Mesothelial cell of epicardium (in vitro differentiated cells): ENCODE measurements at places on chromosomes 3 and 15.
A peak's percentile ranks its signal among the peaks of the same experiment; 100 is the strongest.

DNA sequence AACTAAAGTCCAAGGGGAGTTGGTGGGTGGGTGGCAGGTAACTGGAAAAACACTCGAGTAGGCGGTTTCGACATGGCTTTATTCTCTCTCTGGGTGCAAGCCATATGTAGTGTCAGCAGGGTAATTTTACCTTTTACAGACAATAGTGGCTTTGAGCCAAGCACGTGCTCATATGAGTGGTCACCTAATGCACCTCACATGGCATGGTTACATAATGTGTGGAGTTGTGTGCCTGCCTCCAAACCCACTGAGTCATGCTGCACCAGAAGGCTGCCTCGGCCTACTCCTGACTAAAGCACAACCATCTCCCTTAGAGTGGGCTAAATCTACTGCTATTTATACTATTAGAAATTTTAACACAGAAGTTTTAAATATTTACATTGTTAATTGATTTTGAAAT lies 16.5 kb downstream of the CCRL2 start:
- DNase-seq: no peak

- DNase-seq: no peak
Observed at GRCh38 chr3:133871368-133872090, 24.2 kb downstream of the RAB6B start.

GRCh38 chr3:14872706-14873105 lies 53.9 kb downstream of the FGD5 start:
- DNase-seq: no peak

DNA sequence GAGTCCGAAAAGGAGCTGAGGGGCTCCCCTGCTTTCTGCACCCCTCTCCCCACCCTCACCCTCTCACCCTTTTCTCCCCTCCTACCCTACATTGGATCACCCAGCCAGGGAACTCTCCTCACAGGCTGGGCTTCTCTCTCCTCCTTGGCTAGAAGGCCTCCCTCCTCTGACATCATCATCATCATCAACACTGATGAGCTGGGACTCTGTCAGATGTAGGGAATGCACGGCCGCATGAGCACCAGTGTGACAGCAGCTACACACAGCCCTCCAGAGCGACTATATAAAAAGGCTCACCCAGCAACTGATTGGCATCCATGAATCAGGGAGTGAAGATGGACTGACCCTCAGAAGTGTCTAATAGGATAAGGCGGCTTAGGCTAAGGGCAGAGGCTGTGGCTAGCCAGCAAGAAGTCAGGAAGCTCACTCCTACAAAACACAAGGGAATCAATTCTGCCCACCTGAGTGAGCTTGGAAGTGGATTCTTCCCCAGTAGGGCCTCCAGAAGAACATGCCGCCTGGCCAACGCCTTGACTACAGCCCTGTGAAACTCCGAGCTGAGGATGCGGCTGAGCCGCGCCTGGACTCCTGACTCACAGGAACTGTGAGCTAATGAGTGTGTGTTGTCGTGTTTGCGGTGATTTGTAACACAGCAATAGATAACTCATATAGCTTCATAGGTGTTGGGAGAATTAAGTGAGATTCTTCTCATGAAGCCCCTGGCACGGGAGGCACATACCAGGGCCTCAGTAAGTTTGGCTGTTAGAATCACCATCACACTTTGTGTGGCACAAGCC lies 147.6 kb downstream of the FAM43A start:
- DNase-seq: no peak

DNA sequence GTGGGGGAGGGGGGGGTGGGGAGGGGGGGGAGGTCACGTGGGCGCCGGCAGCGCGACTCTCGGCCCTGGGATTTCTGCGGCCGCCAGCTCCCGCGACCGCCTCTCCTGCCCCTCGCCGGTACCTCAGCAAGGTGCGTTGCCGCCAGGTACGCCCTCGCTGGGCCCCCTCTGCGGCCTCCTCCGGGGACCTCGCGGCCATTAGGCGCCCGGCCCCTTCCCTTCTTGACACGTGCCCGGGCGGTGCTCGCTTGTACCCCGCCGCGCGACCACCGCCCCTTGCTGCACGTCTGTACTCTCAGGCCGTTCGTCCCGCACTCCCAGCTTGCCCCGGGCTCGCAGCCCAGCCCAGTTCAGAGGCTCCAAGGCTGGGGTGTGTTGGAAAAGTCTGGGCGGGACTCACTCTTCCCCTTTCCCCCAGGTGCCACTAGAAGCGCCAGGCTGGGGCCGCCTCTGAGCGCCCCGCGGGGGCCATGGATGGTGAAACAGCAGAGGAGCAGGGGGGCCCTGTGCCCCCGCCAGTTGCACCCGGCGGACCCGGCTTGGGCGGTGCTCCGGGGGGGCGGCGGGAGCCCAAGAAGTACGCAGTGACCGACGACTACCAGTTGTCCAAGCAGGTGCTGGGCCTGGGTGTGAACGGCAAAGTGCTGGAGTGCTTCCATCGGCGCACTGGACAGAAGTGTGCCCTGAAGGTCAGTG lies at the start of gene MAPKAPK3:
MAPKAPK3 (plus strand) TSS at position 56 of the 696 bp plus-strand sequence; CDS start at position 471, 415 bp downstream.
- DNase-seq: no peak

- no peak for DNase-seq
Observed at GRCh38 chr3:192772240-192772894, 45.0 kb upstream of the FGF12 start.

- no peak for DNase-seq
Observed at GRCh38 chr15:57025264-57025926, 107.0 kb downstream of the TCF12 start.

- no peak for DNase-seq
Observed at GRCh38 chr3:43185274-43185982, 79.5 kb upstream of the POMGNT2 start.

GRCh38 chr3:89806166-89806565 lies 698.7 kb downstream of the EPHA3 start:
- DNase-seq: no peak

GRCh38 chr3:40878464-40878905 lies 320.8 kb upstream of the CTNNB1 start:
- no peak for DNase-seq

DNA sequence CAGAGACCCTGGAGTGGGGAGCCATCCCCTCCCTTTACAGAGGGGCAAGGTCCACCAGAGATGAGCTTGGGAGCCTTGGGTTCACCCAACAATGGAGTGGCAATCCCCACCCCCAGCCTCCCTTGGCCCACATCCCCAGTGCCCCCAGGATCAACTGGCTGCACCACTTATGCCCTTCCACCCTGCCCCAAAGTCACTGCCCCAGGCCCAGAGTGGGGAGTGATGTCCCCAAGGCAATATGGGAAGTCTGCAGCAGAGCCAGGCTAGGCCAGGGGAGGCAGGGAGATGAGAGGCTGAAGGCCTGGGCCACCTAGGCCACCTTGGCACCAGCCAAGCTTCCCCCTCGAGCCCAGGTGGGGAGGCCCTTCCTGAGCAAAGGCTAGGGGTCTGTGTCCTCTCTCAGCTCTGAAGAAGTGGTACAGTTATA lies 145.5 kb downstream of the SMAD6 start:
- DNase-seq: no peak

GRCh38 chr3:130345487-130346079 lies at the start of gene COL6A5:
Gene COL6A5, plus strand, starts transcription at chr3:130345672. Its CDS starts 27,967 bp downstream, at chr3:130373639.
- DNase-seq: no peak

DNA sequence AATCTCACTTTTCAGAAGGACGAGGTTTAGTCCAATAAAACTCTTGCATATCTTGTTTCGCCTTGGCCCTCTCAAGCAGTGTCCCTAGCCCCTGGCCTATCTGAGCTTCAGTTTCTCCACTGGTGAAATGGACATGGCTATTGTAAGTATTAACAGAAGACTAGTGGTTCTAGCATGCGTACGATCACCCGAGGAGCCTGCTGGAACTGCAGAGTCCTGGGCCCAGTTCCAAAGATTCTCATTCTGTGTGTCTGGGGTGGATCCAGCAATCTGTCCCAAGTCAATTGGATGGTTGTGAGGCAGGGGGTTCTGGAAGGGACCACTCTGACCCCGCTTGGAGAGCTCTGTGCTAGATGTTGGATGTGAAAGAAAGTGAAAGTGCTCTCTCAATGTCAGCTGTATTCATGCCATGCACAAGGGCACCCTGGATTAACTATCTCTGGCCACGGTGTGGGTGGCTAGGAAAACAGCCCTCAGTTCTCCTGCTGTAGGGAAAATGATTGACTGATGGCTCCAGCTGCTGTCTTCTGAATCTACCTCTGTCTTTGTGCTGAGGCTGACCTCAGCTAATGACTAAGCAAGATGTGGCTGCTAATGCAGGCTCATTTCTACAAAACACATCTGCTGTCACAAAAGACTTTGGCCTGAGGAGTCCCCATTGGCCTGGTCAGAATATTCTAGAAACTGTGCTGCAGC lies 1.9 kb upstream of the PLA1A start:
- DNase-seq: no peak

GRCh38 chr3:133851266-133851906 lies 44.3 kb downstream of the RAB6B start:
- DNase-seq: no peak

DNA sequence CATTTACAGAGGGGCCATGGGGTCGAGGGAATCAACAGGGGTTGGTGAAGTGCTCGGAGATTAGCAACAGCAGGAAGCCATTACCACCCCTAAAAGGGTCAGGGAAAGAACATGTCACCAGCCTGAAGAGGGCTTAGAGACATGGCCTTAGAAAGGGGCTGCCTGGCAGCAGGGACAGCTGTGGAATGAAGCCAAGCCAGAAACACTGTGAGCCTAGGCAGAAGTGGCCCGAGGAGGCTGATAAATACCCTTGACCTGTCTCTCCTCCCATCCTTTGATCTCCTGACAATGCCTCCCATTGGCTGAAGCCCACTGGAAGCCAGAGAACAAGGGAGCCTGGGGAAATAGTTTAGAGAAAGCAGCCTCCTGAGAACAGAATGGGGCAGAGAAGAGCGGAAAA lies 31.4 kb downstream of the GPD1L start:
- no peak for DNase-seq

DNA sequence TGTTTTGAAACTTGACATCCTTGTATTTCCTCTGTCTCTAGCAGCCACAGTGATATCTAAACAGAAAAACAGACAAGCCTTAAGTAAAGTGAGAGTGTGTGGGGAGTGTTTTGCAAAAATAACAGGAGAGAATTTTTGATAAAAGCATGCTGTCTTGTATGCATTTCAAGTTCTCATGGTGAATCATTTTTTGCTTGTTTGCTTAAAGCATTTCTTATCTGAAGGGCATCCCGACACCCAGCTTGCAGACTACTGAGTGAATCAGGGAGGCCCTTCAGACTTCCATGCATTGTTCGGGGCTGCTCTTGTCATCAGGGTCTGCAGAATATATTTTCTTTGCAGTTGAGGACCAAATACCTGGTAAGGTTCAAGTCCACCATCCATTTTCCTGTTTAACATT lies 8.5 kb downstream of the CGNL1 start:
- DNase-seq: no peak

- no peak for DNase-seq
Observed at GRCh38 chr3:41041462-41041861, 157.8 kb upstream of the CTNNB1 start.

GRCh38 chr3:106678657-106679390 lies 698.4 kb upstream of the CCDC54 start:
- no peak for DNase-seq

- DNase-seq: no peak
Observed at GRCh38 chr3:134839422-134839821, 44.4 kb downstream of the EPHB1 start.

GRCh38 chr3:31831591-31831990 lies 149.5 kb downstream of the OSBPL10 start:
- no peak for DNase-seq

GRCh38 chr15:88029696-88030095 lies 226.8 kb downstream of the NTRK3 start:
- no peak for DNase-seq

GRCh38 chr3:171838218-171838720 lies 4.9 kb upstream of the TMEM212 start:
- no peak for DNase-seq

DNA sequence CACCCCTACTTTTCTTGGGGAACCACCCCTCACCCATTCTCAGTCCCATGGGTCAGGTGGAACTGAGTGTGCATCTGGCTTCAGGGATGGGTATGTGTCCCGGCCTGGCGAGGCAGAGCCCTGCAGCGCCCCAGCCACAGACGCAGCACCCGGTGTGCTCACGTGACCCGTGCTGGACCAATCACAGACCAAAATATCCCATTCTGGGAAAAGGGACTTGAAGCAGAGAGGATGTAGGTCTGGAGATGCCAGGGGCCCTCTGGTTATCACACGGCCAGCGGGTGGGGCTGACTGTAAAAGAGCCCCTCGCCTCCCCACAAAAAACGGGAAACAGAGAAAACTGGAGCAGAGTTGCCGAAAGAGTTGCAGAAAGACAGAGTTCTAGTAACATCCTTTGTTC lies 138.0 kb upstream of the RAD18 start:
- DNase-seq: no peak

GRCh38 chr3:32835961-32836360 lies 18.2 kb downstream of the TRIM71 start:
- DNase-seq: no peak

DNA sequence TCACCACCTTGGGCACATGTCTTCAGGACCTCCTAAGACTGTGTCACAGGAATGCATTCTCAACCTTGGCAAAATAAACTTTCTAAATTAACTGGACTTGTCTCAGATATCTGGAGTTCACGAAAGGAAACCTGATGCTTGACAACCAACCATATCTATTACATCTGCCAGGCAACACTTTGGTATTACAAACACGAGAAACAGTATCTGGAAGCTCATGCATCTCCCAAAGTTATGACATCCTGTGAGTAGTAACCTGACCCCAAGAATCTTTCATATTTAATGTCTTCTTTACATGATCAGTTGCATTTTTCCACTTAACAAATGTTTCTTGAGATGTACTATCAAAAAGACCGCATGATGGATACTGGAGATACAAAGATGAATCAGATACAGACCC lies 465.3 kb upstream of the AGTR1 start:
- no peak for DNase-seq

GRCh38 chr3:55167586-55168317 lies 239.9 kb upstream of the LRTM1 start:
- DNase-seq: no peak

GRCh38 chr3:30273304-30274072 lies 332.9 kb upstream of the TGFBR2 start:
- no peak for DNase-seq

- no peak for DNase-seq
Observed at GRCh38 chr3:48463703-48464102, 17.2 kb downstream of the ATRIP start.

GRCh38 chr3:172148241-172148640 lies 108.9 kb downstream of the FNDC3B start:
- DNase-seq: no peak

DNA sequence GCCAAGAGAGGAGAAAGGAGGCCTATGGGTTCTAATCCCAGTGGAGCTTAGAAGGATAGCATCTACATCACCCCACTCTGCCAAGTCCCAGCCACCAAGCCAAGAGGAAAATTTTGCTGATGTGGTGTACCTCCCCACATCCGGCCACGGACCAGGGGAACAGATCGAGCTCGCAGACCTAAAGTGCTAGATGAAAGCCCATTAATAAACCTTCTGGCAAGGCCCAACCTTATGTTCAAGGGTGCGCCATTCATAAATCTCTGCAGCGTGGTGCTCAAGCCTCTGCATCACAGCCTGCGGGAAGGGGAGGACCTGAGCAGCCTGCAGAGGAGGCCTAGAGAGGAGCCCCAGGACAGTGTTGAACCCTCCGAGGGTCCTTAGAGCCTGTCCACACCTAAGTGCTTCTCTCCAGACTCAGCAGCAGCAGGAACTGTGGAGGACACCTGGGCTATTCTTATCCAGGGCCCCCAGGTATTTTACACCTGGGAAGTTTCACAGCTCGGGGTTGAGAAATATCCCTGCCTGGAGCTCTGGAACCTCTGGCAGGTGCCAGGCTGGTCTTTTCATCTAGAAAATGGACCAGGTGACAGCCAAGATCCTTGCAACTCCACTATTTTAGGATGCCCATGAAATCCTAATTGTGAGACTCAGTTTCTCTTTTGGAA lies 68.0 kb downstream of the MRPL46 start:
- peak; percentile 22 for DNase-seq

GRCh38 chr3:21528291-21528995 lies 222.6 kb downstream of the ZNF385D start:
- DNase-seq: no peak
